ENCODE measurements at places on chromosomes 2 and 18.

DNA sequence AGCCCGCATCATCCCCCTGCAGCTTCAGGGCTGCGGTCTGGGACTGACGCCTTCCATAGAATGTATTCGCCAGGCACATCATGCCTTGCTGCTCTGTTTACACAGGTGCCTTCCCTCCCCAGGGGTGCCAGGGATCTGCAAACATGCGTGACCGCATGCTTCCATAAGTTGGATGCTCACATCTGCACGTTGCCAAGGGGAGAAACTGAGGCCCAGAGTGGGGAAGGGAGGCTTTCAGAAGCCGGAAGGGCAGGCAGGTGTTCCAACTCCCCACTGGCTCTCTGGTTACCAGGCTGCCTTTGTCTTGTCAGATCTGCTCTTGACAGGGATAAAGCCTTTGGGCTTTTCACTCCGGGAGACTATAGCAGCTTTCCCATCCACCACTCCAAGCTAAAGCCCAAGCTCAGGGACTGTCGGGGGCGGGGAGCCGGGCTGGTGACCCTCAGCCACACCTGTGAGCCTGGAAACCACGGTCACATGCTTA is 125.8 kb upstream of the TNP1 start:
- no peak for DNase-seq

DNA sequence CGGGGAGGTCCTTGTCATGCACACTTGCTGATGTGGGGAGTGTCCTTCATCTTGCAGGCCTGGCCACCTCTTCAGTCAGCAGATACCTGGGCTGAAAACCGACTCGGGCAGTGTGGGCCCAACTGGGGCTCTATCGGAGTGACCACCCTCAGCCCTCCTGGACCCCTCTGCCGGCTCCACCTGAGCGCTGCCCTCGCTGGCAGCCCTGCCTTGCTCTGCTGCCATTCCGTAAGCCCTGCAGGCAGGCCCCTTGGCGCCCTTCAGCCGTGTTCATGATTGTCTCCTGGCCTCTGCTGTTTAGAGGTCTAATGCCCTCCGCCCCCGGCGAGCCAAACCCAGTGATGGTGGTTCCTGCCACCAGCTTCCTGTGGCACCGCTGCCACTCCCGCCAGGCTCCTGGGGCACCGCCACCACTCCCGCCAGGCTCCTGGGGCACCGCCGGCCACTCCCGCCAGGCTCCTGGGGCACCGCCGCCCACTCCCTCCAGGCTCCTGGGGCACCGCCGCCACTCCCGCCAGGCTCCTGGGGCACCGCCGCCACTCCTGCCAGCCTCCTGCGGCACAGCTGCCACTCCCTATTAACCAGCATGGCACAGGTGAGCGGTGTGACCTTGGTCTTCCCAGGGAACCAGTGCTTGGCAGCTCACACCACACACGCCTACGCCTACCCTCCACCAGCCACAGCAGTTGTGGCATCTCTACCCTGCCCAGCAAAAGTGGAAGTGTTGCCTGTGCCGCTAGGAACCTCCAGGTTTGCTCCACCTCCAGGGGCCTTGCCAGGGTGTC is 15.9 kb downstream of the CAPN10 start:
- DNase-seq: no peak

GRCh38 chr2:37550190-37550589 is 121.3 kb downstream of the CDC42EP3 start:
- no peak for DNase-seq

DNA sequence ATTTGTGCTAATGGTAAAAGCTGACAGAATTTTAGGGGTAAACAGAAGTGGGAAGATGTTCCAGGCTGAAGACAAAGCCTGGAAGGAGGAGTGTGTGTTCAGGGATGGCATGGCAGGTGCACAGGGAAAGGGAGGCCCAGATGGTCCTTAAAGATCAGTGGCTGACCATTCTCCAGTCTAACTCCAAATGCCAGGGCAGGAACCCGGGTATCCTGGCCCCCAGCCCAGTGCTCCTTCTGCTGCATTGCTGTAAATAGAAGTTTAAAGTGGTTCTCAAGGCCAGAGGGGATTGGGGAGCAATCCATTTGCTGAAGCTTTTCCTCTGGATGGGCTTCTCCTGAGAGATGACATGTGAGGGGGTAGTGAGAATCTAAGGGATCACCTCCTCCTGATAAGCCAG is 158.6 kb downstream of the CTIF start:
- DNase-seq: no peak

DNA sequence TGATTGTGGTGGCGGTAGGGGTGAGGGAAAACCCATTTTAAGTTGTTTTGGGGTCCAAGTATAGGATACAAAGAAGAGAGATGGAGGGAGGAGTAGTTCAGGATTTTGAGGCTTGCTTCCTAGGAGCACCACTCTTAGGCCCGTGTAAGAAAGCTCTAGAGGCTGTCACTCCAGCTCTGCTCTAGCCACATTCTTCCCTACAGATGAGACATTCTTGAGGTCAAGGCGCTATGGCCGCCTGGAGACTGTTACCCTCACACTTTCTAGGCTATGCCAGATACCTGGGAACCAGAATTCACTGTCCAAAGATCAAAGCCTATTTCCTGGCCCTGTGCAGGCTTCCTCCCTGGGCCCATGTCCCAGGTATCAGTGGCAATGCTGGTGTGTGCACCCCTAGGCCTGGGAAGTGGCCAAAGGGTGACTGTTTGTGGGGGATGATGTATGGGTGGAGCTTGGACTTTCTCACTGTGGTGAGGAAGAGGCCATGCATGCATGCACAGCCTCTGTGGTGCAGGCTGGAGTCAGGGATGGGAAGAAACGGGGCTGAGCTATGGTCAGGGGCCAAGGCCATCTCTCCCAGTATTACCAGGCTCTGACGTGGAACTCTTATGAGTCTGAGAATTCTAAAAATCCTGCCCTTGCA is 7.0 kb upstream of the TTL start:
- no peak for DNase-seq

- no peak for DNase-seq
Observed at GRCh38 chr2:168450171-168450570, 5.9 kb upstream of the CERS6 start.

DNA sequence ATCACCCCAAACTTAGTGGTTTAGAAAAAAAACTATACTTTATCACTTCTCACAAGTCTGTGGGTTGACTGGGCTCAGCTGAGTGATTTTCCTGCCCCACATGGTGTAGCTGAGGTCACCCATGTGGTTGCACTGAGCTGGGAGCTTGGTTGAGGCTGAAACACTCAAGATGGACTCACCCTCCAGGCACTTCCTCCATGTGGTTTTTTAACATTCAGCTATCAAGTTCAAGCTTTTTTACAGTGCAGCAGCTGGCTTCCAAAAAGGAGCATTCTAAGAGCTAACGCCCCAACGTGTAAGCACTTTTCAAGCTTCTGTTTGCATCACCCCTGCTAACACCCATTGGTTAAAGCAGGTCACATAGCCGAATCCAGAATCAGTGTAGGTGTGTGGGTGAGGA is 105.9 kb upstream of the CREB1 start:
- DNase-seq: no peak

DNA sequence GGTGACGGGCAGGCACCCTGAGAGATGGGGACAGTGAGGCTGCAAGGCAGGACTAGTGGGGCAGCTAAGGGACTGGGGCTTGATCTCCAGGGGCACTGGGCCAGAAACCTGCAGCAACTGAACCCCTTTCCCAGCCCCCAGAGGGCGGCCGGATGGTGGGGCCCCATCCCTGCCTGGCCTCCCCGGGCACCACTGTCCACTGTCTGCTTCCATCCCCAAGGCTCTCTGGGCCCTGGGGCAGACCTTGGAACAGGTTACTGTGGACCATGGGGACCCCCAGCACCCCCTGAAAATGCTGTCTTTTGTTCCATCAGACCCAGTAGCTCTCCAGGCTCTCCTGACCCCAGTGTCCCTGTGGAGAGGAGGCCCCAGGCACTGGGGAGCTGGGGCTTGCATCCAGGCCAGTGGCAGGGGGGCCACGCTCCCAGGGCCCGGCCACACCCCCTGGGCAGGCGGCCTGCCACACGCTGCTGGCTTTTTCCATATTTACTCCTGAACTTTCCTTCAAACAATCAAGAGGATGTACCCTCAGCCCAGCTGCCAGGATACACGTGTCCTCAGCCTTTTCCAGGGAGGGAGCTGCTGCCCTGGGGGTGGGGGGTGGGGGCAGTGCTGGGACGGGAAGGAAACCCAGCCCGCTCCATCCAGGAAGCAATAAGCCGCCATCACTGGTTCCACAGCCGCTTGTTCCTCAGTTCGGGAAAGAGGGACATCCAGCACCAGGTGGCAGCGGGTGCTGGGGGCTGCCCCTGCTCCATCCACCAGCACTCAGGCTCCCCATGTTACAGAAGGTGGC is 102.3 kb upstream of the ODC1 start:
- DNase-seq: no peak

- no peak for DNase-seq
Observed at GRCh38 chr2:111160758-111161157, 40.0 kb downstream of the BCL2L11 start.
